ENCODE measurements at places on chromosomes 2 and 18.
A peak's percentile ranks its signal among the peaks of the same experiment; 100 is the strongest.

DNA sequence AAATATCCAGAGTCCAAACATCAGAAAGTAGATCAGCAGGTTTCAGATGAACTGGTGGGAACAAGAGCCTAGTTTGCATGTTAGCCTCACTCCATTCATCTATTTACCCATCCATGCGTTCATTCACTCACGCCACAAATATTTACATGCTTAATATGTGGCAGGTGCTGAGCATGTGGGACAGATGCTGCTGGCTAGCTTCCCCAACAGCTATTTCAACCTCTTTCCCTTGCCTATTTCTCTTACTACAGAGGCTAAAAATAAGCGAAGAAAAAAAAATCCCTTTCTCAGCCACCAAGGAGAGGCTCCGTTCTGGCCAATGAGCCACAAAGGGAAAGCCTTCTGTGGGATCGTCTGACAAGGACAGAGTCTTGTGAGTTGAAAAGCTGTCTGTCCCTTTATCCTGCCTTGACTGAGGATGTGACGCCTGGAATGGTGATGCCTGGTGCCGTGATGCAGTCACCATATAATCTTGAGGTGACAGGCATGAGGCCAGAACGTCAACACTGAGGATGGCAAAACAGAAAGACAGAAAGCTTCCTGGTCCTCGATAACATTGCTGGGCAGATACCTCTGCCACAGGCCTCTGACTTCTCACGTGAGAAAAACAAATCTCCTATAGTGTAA lies 78.2 kb downstream of the KCTD1 start:
- DNase-seq, result no peak

GRCh38 chr2:20506201-20506685 lies 59.4 kb downstream of the RHOB start:
- no peak for DNase-seq

GRCh38 chr18:25282282-25282681 lies 69.7 kb downstream of the ZNF521 start:
- DNase-seq, result no peak

DNA sequence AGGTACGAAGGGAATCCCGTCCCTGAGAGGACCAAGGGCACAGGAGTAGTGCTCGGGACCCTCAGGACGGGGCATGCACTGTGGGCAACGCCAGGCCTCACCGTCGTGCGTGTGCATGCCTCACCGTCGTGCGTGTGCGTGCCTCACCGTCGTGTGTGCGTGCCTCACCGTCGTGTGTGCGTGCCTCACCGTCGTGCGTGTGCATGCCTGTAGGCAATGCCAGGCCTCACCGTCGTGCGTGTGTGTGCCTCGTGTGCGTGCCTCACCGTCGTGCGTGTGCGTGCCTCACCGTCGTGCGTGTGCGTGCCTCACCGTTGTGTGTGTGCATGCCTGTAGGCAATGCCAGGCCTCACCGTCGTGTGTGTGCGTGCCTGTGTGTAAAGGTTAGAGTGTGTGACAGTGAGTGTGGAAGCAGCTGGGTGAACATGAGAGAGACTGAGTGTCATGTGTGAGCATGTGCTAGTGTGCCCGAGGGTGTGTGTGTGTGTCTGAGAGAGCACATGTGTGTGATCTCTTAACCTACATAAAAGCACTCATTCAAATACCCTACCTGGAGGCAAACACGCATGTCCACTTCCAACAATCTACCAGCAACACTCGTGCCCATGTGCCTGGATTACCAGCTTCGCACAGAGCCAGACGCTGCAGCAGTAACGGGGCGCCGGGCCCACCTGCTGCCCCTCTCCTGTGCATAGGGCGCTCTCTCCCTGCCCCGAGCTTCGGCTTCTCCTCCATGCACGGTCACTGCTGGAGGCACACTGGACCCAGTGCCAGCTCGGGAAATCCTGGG lies 36.3 kb downstream of the ZNF516 start:
- DNase-seq, result no peak

DNA sequence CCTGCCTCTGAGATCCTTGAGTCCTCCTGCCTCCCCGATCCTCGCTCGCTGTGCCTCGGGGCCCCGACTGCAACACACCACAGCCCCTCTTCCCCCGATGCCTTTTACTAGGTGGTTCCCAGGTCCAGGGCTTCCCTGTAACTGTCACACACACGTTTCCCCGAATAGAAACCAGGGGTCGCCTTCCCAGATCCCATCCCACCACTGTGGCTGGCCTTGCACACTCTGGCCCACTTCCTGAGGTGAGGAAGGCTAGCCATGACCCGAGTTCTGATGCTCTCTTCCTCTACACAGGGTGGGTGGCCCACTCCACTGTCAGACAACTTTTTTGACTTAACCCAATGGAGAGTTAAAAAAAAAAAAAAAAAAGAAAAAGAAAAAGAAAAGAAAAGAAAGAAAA lies 139.6 kb upstream of the ASB18 start:
- DNase-seq, result no peak

GRCh38 chr2:241689306-241689705 lies 2.7 kb upstream of the DTYMK start:
- DNase-seq, result peak; percentile 58

GRCh38 chr2:188572592-188572991 lies 280.9 kb downstream of the GULP1 start:
- DNase-seq, result no peak

DNA sequence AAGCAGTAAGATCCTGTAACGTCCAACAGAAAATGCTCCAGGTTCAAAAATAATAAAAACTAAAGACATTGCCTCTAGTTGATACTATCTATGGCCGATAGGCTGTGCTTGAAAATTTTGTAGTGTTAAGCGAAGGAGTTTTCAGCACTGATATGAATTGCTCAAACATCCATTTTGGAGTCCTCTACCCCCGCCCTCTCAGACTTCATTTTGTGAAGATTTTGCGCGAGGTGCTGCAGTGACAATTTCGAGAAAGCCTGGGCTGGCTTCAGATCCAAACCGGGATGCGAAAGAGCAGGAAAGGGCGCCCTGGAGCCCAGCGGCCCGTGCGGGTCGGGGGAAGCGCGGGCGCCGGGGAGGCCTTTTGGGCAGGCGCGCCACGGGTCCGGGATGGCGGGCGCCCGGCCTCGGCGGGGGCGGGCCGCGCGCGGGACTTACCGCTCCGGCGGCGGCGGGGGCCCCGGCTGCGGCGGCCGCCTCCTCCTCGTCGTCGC lies 1.8 kb downstream of the SP3 start:
- no peak for DNase-seq

GRCh38 chr2:108635630-108636354 lies 83.5 kb upstream of the RANBP2 start:
- DNase-seq, result no peak

- DNase-seq, result no peak
These were observed 51.3 kb downstream of the ACSL3 start for GRCh38 chr2:222912117-222912516.

GRCh38 chr2:46097714-46098480 lies 199.3 kb upstream of the EPAS1 start:
- no peak for DNase-seq

GRCh38 chr2:216507220-216508160 lies 8.8 kb downstream of the RPL37A start:
- no peak for DNase-seq

Data from activated T-cell treated with anti-CD3 and anti-CD28 coated beads, Interleukin-2, amount 50 U/mL, for 1 hour (primary cell).